ENCODE measurements at places on chromosomes 11 and 22. TPM values are rescaled to one million over a fixed set of nuclear protein-coding genes. Genes with fewer than 3 reads are reported as not detected.

DNA sequence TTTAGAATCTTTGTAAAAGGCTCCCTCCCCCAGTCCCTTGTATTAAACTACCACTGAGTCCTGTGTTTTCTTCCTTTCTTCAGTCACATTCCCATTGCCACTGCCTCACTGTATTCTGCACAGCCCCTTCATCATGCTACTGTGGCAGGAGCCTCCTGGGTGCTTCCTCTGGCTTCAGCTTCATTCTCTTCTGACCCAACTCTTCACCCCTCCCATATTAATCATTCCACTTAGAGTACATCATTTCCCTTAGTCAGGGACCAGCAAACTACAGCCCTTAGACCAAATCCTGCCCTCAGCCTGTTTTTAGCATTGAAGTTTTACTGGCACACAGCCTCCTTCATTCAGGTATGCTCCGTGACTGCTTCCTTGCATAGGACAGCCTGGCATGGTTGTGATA is 127.7 kb upstream of the MTNR1B start:
- DNase-seq = peak; percentile 6

The FGF3 gene
- not detected for total RNA-seq

DNA sequence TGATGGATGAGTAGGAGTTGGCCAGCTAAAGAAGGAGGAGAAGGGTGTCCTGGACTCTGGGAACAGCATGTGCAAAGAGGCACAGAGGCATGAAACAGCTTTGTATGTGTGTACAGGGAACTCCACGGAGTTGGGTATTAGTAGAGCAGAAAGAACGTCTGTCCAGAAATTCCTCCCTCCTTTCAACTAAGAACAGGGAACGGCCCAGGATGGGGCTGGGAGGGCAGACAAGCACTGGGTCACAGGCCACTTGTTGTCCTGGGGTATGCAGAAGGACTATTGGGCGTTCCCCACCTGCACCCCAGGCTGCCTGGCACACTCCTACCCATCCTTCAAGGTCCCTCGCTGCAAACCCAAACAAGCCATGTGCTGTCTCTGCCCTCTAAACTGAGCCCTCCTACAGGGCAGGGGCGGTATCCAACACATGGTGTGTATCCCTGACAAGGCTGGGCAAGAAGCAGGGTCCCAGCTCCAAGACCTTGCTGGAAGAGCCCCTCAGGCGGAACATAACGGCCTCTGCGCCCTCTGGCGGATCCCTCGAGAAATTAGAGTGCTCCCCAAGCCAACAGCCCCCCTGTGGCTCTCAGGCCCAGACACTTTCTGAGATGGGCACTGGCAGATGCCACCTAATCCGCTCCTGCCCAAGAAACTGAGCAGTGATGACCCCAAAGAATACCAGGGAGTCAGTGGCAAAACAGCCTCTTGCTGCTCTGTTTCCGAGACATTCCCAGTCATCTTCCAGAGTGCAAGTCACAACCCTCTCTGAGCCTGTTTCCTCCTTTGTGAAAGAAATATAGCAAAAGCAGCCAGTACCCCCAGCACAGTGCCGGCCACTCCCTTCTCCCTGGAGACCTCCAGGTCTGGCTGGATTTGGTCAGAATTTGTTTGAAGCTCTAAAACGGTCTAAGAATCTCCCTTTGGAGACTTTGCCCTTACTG is 1.6 kb upstream of the ELFN2 start:
- DNase-seq = peak; percentile 43

DNA sequence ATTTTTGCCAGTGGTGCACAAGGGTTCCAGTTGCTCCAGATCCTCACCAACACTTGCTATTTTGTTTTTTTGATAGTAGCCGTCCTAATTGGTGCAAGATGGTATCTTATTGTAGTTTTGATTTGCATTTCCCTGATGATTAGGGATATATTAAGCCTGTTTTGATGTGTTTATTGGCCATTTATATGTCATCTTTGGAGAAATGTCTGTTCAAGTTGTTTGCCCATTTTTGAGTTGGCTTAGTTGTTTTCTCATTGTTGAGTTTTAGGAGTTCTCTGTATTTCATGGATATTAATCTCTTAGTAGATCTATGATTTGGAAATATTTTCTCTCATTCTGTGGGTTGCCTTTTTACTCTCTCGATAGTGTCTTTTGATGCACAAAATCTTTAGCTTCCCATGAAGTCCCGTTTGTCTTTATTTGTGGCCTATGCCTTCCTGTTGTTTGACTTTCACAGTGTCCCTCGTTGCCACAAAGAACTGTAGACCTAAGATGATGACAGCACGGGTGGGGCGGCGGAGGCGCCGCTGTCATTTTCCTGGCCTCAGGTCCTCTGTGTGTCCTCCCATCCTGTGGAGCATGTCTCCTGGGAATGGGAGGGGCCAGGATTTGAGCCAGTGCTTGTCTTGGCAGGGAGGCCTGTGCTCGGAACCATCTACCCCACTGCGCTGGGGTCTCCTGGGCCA is 33.5 kb downstream of the LRP5 start:
- DNase-seq = no peak

DNA sequence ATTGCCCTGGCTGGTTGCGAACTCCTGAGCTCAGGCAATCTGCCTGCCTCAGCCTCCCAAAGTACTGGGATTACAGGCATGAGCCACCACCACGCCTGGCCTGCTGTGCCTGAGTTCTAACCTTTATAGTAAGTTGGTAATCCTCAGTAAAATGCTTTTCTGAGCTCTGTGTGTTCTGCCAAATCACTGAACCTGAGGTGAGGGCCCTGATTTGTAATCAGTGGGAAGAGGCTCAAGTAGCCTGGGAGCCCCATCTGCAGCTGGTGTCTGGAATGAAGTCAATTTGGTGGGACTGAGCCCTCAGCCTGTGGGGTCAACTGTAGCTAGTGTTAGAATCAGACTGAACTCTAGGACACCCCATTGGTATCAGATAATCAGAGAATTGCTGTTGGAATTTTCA is 72.6 kb upstream of the PARVG start:
- no peak for DNase-seq

- no peak for DNase-seq
These were observed 12.6 kb upstream of the WDR74 start for GRCh38 chr11:62851807-62852522.

DNA sequence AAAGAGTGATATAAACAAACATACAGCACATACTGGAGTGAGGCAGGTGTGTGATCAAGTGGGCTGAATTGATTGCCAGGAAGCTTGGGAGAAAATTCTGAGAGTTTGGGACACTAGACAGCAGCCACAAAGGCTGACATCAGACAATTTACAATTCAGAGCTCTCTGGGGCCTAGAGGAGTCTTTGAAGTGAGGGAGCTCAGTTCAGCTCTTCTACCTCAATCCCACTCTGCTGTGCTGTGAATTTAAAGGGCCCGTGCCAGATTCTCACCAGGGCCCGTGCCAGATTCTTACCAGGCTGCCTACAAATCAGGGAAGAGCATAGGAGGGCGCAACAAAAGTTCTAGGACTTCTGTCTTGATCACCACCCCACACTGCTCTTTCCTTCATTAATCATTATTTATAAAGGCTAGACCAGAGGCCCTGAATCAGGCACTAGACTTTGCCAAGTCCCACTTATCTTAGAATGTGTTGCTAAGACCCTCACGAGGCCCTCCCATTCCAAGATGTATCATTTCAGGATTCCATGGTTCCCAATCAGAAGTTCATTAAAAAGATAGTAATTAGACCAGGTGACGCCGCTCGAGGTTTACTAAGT is 112.4 kb downstream of the KIRREL3 start:
- DNase-seq = no peak

DNA sequence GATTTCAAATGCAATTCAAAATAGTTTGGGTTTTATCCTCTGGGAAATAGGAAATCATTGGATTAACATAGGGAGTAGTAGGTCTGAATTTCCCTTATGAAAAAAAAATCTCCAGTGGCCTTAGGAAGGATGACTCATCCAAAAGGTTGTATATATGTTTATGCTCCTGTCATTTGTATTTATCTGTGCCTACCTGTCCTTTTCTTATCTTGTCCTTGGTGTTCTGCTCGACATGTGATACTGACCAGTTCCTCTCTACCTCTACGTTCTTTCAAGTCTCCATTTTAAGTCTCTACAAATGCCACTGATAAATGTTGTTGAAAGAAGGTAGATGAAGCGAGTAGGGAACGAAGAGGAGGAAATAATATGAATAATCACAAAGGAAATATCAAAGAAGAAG is 3.0 kb upstream of the SOX6 start:
- DNase-seq = no peak

GRCh38 chr11:23423656-23424055 is 563.4 kb upstream of the CCDC179 start:
- DNase-seq = no peak

DNA sequence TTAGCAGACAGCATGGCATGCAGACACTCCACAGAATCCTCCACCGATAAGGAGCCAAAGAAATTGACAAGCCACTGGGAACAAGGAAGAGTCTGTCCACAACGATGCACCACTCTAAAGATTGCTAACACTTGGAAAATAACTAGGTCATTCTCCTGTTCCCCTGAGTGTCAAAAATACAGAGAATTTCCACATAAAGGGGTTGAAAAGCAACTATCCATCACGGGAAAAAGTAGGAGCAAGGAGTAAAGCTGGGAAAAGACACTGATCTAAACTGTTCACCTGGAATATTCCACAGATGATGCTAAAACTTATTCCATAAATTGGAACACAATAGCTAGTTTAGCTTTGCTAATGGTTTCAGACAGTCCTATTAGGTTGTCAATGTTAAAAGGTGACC is 47.0 kb upstream of the SLC25A1 start:
- no peak for DNase-seq

The SGSM1 gene
- not detected for total RNA-seq

DNA sequence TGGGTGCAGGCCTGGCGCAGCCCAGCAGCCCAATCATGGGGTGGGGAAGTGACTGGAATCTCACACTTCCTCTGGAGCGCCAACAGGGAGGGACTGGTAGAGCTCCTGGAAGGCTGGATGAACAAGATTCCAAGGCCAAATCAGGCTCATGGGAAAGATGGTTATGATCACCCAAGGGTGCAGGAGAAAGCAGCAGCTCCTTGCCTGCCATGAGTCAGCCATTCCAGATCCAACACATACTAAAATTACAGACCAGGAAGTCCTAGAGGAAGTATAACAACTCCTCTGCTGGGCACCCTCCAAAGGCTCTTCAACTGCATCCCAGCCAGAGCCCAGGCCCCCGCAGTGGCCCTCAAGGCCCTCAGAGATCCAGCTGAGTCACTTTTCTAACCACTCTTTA is 427.3 kb downstream of the TENM4 start:
- DNase-seq = peak; percentile 50

DNA sequence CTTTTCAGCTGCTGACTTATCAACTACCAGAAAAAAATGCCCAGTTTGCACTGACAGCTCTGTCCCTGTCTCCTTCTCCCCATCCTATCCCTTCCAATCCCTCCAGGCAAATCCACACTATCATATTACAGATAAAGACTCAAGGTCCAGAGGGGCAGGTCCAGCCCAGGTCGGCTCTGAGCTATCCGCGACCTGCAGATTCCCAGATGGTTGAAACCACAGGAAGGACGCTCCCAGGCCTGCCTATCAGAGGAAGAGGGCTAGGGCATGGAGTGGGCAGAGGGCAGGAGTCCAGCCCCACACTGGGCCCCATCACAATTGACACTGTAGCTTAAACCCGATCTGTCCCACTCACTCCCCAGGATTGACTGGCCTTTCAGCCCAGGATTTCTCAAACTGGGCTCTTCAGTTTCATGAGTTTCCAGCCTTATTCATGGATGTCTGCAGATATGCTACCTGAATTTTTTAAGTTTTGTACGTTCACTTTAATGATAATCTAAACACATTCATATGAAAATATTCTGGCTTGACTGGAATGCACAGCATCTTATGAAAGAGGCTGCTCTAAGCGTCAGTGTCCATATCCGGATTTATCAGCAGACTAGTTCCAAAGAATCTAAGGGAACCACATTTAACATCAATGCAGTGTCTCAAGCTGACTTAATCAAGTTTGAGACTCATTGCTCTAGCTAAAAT is 16.4 kb upstream of the FCHSD2 start:
- peak; percentile 90 for DNase-seq

DNA sequence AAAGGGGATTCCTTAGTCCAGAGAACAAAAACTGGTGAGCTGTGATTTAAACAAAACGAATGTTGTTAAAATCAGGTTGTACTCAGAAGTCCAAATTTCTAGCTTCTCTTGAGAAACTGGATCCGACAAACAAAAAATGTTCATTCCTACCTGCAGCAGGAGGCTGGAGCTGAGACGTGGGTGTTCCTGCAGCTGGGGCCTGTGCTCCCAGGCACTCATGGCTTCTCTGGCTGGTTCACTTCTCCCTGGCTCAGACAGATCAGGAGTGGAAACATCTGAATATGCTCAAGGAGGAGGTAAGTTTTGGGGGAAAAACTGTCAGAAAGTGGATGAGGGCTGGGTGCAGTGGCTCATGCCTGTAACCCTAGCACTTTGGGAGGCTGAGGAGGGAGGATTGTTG is 24.7 kb upstream of the PARVB start:
- no peak for DNase-seq

DNA sequence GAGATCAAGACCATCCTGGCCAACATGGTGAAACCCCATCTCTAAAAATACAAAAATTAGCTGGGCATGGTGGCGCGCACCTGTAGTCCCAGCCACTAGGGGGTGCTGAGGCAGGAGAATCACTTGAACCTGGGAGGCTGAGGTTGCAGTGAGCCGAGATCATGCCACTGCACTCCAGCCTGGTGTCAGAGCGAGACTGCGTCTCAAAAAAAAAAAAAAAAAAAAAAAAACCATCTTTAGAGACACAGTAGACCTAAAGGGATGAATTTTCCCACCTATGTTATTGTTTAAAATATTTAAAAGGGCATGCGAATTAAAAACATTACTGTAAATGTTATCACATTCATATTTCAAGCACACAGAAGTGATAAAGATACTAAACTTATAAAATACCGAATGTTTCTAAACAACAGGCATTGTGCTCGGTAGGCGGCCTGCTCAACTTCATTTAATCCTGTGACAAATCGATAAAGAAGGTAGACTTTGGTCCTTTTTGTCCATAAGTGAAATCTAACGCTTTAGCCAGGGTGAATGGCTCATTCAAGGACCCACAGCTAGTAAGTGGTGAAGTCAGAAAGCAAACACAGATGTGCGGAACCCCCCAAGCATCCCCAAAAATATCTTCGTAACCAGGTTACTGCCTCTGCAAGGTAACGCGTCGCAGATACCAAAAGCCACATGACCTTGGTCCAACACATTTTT is 16.1 kb downstream of the NCAPD3 start:
- DNase-seq = no peak

The LDHAL6A gene
- total RNA-seq = not detected

DNA sequence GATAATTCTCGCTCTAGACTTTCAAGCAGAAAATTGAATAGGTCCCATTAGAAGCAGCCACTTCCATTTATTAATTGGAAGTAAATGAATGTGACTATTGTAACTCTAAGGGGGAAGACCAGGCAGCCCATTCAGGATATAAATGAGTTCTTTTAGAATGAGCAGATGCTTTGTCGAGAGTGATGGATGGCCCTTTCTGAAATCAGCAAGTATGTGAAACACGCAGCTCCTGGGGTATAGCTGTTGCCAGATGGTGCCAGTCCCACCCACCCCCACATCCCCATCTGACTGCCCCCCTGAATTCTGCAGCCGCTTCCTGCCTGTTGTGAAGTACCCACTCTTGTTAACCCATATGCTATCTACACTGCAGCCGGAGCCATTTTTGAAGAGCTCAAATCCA is 3.7 kb downstream of the SLC15A3 start:
- no peak for DNase-seq

- no peak for DNase-seq
These were observed 38.2 kb downstream of the CYB5R2 start for GRCh38 chr11:7635137-7635536.
